ENCODE measurements at places on chromosomes 4 and X.

DNA sequence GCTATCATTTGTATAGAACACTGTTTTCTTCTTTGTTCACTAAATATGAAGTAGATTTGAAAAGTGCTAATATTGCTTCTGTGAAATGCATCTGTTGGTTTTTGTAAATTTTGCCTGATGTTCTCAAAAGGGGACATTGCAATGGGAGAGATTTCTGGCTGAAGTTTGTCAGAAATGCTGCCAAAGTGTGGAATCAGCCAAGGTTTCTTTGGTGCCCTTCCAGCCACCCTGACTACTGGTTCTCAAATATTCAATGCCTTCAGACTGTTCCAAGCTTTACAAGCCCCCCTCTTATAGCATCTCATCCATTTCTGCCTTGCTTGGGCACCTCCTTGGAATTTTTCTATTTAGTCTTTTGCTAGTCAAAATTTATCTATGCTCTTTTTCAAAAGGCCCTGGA is 60.6 kb upstream of the TMLHE start:
- no peak for DNase-seq

- no peak for DNase-seq
Measured at GRCh38 chrX:20348139-20348538, 81.4 kb upstream of the RPS6KA3 start.

- no peak for DNase-seq
Measured at GRCh38 chr4:87971866-87972265, 3.6 kb upstream of the SPP1 start.

GRCh38 chr4:181971411-181971810 is 271.8 kb upstream of the TENM3 start:
- no peak for DNase-seq

DNA sequence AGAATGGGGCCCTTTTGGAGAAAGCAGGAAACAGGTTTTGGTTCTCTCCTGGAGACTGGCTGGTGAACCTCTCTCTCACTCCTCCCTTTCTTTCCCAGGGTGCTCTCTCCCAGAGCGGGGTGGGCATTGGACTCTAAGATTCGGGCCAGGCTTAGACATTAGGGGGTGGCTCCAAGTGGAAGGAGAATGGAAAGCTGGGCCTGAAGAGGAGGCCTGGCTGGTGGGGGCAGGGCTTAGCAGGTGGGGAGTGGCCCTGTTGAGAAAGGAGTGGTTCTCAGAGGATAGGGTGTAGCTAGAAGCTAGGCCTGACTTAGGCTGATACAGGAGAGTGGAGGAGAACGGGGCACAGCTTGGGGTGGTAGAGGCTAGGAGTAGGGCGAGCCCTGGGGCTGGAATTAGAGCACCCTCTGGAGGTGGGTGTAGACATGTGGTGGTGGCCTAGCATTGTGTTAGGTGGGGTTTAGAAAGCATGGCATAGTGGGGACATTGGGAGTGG is 5.7 kb downstream of the PLP2 start:
- no peak for DNase-seq

DNA sequence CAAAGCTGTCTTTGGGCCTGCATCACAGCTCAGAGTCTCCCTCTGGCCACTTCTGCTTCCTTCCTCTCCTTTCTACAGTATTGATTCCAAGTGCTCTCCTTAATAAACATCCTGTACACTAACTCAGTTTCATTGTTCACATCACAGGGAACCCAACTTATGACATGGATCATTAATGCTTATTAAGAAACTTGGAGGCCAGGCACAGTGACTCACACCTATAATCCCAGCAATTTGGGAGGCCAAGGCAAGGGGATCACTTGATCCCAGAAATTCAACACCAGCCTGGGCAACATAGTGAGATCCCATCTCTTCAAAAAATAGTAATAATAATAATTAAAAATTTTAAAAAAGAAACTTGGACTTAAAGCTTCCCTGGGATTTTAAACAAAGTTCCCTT is 89.2 kb upstream of the EFHC2 start:
- no peak for DNase-seq

- no peak for DNase-seq
Measured at GRCh38 chrX:39320165-39320564, 518.9 kb downstream of the MID1IP1 start.

DNA sequence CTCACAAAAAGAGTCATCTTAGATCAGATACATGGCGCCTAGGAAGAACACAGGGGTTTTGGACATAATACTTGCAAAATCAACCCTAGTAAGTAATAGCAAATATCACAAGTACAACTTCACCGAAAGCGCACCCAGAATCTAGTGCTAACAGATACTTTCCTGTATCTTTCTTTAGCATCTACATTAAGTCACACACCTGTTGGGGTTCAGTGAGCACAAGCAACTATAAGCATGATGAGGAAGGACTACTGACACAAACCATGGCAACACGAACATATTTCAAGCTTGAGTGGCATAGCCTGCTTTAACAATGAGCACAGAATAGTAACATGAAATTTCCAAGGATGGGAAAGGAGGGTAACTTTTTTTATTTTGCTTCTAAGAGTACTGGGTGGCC is 116.1 kb downstream of the GPC3 start:
- no peak for DNase-seq

GRCh38 chr4:16869594-16870245 is 28.7 kb downstream of the LDB2 start:
- no peak for DNase-seq

DNA sequence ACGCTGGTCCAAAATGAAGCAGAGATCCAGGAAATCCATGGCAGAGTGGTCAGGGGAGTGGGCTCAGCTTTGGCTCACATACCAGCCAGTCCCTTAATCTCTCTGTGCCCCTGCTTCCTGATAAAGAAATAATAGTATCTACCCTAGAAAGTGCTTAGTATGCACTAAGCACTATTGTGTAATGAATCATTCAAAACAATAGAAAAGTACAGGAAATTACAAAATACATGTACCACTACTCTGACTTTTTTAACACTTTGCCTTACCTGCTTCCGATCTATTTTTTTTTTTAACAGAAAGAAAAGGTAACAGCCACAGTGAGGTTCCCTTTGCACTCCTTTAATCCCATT is 49.9 kb downstream of the TBC1D9 start:
- no peak for DNase-seq

DNA sequence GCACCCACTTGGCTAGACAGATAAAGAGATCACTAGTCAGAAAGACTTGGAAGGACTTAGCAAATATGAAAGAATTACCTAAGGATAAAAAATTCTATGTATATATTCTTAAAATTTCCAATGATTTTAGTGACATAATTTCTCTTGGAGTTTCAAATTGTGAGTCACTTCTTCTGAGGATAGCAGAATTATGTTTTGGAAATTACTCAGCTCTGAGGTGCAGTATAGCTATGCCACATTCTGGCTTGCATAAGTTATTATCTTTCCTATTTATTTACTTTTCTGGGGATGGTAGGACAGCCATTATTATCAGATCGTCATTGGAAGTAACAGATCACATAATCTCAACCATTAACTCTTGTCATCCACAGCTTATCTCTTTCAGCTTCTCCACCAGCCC is 853.5 kb downstream of the TRIML1 start:
- no peak for DNase-seq

DNA sequence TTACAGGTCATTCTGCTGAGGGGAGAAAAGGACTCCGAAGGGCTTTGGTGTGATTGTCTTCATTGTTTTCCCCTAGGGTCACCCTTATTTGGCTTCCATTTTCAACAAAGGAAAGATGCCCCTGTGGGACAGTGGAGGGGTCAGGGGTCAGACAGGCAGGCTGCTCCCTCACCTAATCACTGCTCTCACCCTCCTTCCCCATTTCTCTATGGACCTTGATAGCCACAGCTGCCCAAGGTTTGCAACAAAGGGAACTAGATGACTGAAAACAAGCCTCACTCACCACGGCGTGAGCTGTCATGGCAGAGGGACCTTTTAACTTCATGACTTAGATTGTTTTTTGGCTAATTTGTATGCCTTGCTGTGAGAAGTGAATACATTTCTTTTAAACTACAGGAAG is 40.7 kb downstream of the C4orf51 start:
- DNase-seq: no peak

DNA sequence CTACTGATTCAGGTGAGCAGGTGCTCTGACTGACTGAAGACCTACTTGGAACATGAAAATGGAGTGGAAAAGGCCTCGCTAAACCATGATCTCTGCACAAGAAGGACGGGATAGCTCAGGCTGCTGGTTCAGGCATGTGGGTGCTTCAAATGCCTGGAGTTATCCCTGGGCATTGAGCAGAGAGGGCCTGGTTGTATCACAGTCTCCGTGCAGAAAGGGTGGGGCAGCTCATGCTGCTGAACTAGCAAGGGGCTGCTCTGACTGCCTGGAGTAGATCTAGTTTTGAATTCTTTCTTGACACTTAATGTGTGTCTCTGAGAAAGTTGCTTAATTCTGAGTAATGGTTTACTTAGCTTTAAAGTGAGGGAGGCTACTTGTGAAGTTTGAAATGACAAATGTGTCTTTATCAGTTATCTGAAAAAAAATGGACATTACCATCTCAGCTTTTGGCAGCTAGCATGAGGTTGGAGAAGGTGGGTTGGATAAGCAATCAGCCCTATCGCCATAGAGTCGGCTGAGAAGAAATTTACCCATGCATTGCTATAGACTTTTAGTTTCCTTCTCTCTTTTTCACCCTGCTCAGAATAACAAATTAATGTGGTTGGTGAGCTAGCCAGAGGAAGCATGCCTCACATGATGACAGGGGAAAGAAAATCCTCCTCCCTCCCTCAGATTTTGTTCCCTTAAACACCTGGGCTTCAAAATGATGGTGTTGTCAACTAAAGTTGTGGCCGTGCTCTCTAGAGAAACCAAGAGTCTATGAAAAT is 832.4 kb downstream of the STIM2 start:
- no peak for DNase-seq

DNA sequence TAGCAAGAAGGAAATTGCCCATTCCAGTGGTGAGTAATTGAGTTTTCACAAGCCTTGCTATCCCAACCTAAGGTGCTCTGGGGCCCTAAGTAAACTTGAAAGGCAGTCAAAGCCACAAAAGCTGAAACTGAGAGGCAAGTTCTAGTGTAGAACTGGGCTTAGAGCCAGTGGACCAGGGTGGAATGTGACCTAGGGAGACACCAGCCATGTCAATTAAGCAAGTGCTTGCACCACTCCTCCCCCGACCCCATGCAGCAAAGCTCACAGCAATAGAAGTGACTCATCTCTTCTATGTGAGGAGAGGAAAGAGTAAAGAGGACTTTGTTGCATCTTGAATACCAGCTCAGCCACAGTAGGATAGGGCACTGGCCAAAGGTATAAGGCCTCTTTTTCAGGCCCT is 486.1 kb upstream of the POU3F4 start:
- no peak for DNase-seq

GRCh38 chr4:118353534-118354030 is 779 bp upstream of the PRSS12 start:
- no peak for DNase-seq

DNA sequence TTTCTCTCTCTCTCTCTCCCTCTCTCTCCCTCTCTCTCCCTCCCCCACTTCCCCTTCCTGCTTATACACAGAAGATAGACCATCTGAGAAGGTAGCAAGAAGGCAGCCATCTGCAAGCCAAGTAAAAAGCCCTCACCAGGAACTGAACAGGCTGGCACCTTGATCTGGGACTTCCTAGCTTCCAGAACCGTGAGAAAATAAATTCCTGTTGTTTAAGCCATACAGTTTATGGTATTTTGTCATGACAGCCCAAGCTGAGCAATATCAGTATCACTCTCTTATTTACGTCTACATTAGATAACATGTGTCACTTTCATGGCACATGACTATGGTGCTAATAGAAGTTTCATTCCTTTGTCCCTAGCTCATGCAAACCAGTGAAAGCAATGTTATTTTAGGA is 581.1 kb downstream of the INPP4B start:
- peak; percentile 15 for DNase-seq

DNA sequence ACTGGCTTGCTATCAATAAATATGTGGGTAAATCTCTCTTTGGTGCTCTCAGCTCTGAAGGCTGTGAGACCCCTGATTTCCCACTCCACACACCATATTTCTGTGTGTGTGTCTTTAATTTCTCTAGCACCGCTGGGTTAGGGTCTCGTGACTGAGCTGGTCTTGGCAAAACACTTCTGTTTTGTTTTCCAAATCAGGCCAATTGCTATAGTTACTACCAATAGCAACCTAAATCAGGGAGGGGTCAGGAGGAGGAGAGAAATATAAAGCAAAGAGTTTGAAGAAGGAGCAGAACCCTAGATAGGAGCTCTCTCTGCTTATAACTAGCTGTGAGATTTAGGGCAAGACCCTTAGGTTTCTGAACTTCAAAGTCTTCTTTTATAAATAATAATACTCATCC is 250.5 kb upstream of the IGFBP7 start:
- no peak for DNase-seq
